ENCODE measurements at places on chromosomes 2 and 18. TPM values are rescaled to one million over a fixed set of nuclear protein-coding genes. Genes with fewer than 3 reads are reported as not detected.

Gene HMSD
- total RNA-seq, result not detected

Gene SLC9A4
- total RNA-seq, result not detected

Gene GNAL
- total RNA-seq, result 7.1 TPM

Gene GALR1
- not detected for total RNA-seq

Gene EPC2
- total RNA-seq, result 28.6 TPM

Gene SESTD1
- 42.5 TPM for total RNA-seq

Gene ELAC1
- 8.4 TPM for total RNA-seq

Gene FAM228B
- total RNA-seq, result 17.9 TPM

Gene CCDC74A
- total RNA-seq, result 6.9 TPM

Gene TMEM182
- total RNA-seq, result 5.2 TPM

Gene RBM43
- total RNA-seq, result 26.4 TPM

Gene NEDD4L
- total RNA-seq, result 91.7 TPM

Gene CTDSP1
- 59.2 TPM for total RNA-seq

Gene OSR1
- 50.9 TPM for total RNA-seq

Gene REG1B
- total RNA-seq, result not detected

Measured in articular chondrocyte of knee joint (primary cell).